Ovary (tissue), 10 donors: ENCODE measurements at places on chromosomes 3 and 15.

DNA sequence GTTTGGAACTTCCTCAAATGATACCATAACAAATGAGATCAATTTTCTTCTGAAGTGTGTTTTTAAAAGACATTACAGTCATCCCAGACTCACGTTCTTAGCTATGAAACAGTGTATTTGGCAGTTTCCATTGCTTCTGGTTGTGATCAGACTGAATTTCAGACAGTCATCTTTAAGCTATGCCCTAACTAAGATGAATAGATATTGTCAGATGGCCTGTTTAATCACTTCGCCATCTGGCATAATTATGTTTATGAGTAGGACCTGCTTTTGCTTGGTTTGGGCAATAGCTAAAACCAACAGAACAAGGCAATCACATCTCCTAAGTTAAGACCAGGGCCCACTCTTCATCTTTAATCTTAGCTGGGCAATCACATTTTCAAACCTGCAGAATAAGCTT is 313.1 kb downstream of the SV2B start:
- DNase-seq = no peak

- no peak for DNase-seq
These were observed 139.4 kb downstream of the BBX start for GRCh38 chr3:107662124-107662507.

DNA sequence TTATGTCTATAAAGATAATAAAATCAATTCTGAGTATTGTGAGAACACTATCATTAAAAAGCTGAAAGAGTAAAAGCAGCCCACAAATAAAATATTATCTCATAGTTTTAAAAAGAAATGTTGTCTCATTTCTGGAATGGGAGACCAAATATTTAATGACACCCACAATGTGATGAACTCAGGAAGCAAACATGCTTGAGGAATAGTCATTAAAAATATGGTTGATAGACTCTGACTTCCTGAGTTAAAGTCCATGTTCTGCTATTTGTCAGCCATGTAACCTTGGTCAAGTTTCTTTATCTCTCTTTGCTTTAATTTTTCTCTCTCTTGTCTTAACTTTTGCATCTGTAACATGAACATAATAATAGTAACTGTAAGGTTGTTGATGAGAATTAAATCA is 35.5 kb upstream of the CHMP2B start:
- no peak for DNase-seq

- no peak for DNase-seq
These were observed 103.2 kb downstream of the CHL1 start for GRCh38 chr3:299590-300301.

GRCh38 chr3:29092348-29092747 is 188.5 kb upstream of the RBMS3 start:
- no peak for DNase-seq

- DNase-seq = no peak
These were observed 1260.4 kb downstream of the ROBO1 start for GRCh38 chr3:78507196-78507984.

DNA sequence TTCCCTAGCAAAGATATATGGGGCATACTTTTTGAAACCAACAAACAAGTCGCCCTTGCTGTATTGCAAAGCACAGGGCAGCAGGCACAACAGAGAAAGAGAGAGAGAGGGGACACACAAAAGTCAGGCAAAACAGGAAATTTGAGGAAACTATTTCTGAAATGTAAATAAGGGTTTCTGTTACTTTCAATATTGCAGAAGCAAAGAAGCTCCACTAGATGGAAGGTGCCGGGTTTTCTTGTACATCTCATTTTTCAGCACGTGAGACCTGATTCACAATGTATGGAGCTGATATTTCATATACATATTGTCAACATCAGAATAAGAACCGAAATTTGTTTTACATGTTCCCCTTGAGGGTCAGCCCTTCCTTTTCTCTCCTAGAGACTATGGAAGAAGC is 127.4 kb downstream of the FOXP1 start:
- DNase-seq = no peak

- DNase-seq = no peak
These were observed 303.9 kb downstream of the PDCD6IP start for GRCh38 chr3:34102288-34102687.

DNA sequence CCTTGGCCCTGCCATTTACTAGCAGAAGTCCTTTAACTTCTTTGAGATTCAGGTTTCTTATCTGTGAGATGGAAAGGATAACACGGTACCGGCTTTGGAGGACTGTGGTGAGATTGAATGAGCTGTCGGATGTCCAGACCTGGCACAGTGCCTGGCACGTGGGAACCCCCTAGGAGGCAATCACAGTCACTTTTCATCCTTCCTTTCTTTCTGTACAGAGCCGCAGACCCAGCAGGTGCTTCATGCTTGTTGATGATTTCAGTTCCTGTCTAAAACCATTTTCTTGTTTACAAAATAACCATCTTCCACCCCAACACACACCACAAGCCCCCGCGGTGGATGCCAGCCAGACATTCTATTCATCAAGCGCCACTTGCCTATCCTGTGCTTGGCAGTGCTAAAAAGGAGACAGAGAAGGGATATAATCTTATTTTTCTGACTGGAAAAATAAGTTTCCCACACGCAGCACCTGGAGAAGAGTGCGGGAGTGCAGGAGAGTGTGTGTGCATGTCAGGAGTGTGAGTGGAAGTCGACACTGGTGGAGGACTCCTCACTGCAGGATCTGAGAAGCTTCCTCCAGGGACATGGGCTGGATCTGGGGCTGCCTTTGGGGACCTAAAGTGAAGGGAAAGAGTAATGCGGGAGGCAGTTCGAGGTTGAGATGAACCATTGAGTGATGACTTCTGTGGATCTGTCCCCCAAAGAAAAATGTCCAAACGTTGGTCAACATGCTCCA is 85.7 kb downstream of the ST6GAL1 start:
- DNase-seq = no peak

- DNase-seq = no peak
These were observed 20.2 kb upstream of the UTS2B start for GRCh38 chr3:191350396-191351090.

DNA sequence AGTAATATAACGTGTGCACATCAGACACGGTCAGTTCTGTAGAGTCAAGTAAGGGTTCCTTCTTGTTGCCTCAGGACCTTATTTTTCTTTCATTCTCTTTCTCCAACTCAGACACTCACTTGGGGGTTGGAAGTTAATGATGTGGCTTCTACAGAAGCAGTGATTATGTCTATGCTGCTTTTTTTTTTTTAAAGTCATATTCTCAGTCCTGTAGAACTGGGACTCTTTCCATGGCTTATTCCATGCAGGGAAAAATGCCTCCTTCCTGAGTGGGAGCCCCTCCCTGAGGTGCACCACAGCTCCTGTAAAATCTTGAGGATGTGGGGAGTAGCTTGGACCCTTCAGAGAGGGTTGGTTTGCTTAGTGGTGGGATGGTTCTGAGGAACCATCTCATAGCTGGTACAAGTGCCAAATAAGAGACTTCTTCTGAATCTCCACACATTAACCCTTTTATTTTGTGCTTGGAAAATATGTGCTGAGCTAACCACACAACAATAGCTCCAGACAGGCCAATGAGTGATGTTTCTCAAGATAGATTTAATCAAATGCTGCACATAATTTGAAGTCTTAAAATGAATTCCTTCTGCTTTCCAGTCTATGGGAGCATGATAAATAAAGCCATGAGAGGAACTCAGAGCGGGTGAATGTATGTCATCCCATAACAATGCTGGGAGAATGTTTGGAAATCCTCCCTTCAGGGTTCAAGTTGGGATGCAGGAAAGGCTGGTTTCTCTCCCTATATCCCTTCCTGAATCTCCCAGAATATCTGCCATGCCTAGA is 23.3 kb upstream of the FSTL1 start:
- DNase-seq = no peak
